NCI-H2029 (cell line): ENCODE measurements at places on chromosomes 16 and 17.

DNA sequence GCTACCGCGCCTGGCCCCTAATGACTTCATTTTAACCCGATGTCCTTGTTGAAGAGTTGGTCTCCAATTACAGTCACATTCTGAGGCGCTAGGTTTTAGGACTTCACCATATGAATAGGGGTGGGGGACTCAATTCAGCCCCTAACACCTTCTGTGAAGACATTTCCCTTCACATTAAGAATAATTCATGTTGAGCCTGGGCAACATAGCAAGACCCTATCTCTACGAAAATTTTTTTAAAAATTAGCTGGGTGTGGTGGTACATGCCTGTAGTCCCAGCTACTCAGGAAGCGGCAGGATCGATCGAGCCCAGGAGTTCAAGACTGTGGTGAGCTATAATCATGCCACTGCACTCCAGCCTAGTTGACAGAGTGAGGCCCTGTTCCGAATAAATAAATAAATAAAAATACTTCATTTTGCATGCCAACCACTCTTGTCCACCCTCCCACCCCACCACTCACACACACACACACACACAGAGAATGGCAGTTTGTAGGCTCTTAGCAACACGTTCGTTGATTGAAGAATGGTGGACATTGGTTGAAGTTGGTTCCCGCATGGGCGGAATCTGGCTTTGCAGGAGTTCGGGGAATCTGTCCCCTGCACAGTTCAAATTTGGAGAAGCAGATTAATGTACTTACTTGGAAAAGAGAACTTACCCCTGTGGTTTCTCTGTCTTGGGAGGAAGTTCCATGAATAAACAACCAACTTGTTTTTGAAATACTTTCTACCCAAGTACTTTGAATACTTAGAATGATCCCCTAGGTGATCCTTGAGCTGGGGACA is 27.8 kb upstream of the TVP23A start:
- DNase-seq = no peak

- no peak for DNase-seq
Observed at GRCh38 chr16:4138713-4139112, 22.5 kb upstream of the ADCY9 start.

DNA sequence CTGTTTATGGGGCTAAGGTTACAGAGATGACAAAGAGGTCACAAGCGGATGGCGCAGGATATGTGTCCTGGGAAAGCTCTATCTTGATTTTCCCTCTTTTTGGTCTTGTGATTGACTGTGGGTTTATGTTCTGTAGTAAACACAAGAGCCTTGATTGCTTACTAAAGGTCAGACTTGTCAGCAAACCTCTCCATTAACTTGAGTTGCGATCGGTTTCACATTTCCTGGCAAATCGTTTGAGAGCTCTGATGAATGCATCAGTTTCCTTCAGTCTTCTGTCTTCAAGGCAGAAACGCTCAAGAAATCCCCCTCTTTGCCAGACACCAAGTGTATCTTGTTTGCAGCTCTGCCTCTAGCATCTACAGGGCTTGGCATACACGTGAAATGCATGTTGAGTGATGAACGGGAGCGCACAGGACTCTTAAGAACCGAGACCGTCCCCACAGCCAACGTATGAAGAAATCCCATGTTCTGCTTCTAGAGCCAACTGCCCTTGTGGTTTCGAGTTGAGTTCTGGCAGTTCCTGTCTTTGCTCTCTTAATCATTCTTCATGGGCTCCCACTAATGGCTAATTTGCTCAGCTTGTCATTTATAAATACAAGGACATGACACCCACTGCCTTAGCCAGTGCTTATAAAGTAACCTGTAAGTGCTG is 143.3 kb downstream of the PITPNC1 start:
- DNase-seq = peak; percentile 47

- no peak for DNase-seq
Observed at GRCh38 chr16:27113341-27113841, 46.7 kb downstream of the C16orf82 start.

GRCh38 chr17:50459756-50460155 is 8.9 kb downstream of the CHAD start:
- DNase-seq = no peak

DNA sequence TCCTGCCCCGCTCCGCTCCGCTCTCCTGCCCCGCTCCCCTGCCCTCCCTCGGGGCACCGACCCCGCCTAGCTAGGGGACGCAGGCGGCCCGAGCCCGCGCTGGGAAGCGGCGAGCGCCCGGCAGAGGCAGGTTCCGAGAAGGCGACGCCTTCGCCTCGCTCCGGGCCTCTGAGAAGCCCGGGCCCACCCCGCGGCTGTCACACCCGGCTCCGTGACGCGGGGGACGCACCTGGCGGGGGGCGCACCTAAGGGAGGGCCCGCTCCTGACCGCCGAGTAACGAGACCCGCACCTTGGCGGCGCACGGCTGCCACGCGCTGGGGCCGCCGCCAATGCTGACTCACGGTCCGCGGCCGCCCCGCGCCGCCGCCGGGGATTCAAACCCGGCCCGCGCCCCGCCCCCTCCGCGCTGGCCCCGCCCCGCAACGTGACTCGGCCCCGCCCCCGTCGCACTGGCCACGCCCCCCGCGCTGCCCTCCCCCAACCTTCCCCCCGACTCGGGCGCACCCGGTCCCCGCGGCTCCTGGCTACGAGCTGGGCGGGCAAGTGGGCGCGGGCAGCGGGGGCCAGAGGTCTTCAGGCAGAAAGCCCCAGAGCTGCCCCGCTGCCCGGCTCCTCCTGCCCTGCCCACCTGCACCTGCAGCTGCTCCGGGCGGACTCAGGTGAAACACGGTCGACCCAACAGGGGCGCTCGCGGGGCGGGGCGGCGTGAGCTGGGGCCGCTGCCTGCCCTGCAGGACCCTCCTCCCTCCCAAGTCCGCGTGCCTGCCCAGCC is 27.8 kb downstream of the GNPTG start:
- peak; percentile 46 for DNase-seq

DNA sequence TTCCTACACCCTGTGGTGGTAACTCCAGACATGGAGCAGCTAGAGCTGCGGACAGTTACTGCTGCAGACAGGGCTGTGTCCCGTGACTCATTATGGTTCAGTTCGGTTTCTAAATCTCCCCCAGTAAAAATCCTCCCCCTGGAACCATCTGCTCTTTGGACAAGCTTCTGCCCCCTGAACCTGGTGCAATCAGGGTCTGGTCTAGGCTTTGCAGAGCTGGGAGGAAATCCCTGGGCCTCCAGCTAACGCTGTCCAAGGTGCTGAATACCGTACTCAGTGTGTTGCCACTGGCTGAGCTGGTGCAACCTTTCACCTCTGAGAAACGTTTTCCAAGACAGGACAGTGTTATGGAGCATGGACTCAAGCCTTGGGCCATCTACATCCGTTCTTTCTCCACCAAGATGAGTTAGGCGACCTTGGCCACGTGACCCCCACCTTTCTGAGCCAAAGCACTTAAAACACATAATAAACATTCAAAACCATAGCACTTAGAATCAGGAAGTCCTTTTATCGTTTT is 142.0 kb downstream of the CPPED1 start:
- no peak for DNase-seq

DNA sequence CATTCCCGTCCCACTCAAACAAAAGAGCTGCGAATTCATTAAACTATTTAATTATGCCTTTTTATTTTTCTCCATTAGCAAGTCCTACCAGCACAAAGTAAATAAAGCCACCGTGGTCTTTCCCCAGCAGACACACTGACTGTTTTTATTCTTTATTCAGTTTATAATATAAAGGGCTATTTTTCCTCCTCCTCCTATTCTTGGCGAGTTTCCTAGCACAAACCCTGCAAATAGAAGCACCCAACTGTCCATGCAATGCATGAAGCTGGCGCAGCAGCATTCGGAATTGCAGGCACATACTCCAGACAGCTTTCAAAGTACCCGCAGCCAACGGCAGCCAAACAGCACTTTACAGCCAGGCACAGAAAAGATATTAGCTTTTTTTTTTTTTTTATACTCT is 583.4 kb upstream of the PSMD7 start:
- no peak for DNase-seq

DNA sequence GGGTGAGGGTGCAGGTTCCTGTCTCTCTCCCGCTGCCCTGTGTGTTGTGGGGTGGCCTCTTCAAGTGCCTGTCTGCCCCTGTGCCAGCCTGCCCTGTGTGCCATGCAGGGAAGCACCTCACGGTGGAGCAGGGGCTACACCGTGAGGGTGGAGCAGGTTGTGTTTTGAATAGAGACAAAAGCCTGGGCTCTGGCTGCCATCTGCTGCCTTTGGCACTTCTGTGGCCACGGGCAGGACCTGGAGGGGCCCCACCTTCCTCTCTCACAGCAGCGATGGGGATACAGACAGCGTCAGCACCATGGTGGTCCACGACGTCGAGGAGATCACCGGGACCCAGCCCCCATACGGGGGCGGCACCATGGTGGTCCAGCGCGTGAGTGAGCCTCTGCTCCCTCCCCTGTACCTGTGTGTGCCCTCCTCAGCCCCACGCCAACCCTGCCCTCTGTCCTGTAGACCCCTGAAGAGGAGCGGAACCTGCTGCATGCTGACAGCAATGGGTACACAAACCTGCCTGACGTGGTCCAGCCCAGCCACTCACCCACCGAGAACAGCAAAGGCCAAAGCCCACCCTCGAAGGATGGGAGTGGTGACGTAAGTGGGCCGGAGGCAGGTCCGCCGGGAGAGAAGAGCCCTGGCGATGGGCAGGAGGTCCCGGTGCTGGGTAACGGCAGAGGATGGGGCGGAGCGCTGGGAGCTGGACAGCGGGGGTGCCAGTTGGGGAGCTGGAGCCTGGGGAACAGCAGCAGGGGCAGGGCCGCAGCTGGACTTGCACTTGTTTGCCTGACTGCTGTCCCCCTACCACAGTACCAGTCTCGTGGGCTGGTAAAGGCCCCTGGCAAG is 5.4 kb upstream of the C17orf107 start:
- DNase-seq = no peak

GRCh38 chr17:79292501-79292900 is 217.9 kb downstream of the ENGASE start:
- DNase-seq = no peak

DNA sequence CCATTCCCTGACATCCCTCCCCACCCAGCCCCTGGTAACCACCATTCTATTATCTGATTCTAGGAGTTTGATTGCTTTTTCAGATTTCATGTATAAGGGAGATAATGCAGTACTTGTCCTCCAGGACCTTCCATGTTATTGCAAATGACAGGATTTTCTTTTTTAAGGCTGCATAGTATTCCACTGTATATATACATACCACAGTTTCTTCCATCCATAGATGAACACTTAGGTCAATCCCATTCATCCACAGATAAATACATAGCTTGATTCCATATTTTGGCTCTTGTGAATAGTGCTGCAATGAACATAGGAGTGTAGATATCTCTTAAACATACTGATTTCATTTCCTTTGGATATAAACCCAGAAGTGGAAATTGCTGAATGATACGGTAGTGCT is 183.3 kb downstream of the CEP112 start:
- DNase-seq = no peak

- DNase-seq = no peak
Observed at GRCh38 chr17:81854974-81855774, 5.2 kb downstream of the P4HB start.

GRCh38 chr17:72430611-72431432 is 310.0 kb downstream of the SOX9 start:
- no peak for DNase-seq

DNA sequence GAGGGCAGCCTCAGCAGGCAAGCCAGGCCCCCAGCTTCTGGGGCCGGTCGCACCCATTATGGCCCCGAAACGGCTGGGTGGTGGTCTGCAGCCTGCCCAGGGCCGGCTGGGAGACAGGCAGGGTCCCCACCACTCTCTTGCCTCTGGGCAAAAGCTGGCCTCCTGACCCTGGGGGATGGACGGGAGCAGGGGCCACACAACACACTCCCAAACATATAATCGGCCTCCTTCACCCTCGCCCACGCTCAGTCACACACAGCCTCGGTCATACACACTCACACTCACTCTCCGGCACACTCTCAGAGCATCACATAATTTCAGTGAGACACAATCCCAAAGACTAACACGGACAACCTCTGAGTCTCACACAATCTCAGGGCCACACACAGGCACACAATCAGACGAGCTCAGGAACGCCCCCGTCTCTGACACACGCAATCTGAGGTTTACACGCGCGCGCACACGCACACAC is 589 bp downstream of the PEMT start:
- no peak for DNase-seq

DNA sequence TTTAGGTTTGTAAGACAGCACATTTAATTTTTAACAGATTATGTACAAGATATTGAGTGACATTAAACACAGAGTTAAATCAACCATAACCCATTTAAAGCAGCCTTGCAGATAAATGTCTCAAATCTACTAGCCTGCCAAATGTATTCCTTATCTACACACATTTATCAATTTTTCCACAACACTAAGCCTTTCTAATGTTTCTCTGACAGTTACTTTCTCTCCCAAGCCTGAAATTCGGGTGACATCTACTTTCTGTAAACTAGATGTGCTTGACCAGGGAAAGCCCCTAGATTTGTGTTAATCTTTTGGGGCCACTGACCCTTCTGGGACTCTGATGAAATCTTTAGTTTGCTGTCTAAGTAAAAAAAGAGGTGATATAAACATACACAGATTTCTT is 69.0 kb downstream of the CDH13 start:
- no peak for DNase-seq

DNA sequence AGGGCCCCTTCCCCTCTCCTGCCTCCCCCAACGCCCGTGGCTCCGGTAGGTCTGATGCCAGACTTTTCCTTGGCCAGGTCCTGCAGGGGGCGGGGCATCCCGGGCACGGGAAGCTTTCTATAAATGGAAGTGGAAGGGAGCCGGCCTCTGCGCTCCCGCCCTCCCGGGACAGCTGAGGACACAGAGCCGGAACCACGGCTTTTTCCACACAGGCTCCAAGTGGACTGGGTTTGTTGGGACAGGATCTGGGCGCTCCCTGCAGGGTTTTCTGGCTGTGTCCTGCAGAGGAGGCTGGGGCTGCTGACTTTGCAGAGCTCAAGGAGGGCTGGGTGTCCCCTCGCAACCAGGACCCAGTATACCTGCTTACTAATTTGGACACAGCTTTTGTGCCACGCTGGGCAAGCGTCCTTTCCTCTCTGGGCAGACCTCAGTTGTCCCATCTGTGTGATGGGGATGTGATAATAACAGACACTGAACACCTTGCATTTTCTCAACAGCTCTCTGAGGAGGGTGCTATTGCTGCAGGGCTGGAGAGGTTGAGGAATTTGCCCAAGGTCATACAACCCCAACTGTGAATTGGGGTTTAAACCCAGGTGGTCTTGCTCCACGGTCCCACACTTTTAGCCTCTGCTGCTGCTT is 1.8 kb downstream of the TNS4 start:
- peak; percentile 93 for DNase-seq

DNA sequence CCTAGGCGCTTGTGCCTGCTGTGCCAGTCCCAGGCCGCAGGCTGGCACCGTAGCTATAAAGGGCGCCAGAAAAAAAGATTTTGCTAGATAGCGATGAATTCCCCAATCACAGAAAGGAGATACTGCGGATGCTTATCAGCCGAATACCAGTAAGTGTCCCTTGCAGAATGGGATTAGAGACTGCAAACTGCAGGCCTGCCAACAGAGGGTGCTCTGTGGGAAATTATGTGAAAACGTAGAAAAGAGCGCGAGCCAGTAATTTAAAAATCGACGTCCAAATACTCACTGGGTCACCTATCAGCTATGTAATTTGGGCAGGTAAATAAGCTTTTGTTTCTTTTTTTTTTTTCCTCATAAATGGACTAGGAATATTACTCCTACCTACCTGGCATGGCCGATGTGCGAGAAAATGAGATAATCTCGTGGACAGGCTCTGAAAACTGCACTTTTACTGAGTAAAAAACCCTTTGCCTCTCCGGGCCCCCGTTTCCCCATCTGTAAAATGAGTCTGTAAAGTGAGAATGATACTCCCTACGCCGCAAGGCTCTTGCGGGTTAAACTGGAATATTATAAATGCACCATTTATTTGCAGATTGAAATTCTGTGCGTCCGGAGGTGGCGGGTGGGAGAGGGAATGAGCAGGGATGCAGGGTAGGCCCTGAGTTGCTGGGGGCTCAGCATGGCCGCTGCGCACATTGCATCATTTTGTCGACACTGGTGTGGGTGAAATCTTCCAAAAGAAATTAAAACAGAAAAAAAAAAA is 1.2 kb upstream of the COG1 start:
- DNase-seq = peak; percentile 47
